Stimulated activated CD4-positive, alpha-beta T cell treated with anti-CD3 and anti-CD28 coated beads, Interleukin-2, amount 100 ng/mL, for 48 hours (primary cell): ENCODE measurements at places on chromosomes 2 and 18.

DNA sequence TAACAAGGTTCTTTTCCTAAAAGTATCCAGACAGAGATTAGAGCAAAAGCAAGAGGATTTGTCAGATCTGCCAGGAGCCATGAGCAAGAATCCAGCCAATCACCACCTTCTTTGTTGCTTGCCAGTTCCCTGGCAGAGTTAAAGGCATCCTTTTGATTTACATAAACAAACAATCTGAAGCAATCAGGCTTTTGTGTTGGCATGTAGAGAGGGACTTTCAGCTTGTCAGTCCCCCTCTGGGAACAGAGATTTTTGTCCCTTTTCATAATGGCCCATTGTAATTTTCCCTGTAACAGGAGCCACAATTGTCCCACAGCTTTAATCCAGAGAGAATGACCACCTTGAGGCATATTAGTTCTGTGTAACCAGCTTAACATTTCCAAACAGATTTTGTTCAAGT, at the start of gene ERMN:
TSS of gene ERMN (minus strand) at position 39 of the 400 bp plus-strand sequence. CDS start 182 bp downstream, outside the sequence.
- no peak for DNase-seq

GRCh38 chr2:99970292-99970868, 172.0 kb downstream of the AFF3 start:
- no peak for DNase-seq

DNA sequence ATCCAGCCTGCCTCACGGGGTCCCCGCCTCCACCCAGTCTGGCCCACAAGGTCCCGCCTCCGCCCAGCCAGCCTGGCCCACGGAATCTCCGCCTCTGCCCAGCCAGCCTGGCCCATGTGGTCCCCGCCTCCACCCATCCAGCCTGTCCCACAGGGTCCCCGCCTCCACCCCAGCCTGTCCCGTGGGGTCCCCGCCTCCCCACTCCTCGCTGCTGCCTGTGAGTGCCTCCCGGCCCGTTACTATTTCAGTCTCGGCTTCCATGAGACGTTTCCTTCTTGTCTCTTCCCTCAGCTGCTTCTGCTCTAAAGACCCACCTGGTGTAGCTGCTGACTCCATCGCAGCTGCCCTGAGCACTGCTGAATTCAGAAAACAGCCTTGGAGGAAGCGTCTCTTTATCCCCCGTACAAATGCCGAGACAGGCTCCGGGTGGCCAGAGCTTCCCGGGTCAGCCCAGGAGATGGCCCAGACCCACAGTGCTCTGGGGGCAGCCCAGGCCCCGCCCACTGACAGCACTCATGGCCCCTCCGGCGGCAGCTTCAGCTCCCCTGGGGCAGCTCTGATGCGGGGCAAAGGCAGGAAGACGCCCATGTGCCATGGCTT, 69.8 kb downstream of the NFATC1 start:
- no peak for DNase-seq

DNA sequence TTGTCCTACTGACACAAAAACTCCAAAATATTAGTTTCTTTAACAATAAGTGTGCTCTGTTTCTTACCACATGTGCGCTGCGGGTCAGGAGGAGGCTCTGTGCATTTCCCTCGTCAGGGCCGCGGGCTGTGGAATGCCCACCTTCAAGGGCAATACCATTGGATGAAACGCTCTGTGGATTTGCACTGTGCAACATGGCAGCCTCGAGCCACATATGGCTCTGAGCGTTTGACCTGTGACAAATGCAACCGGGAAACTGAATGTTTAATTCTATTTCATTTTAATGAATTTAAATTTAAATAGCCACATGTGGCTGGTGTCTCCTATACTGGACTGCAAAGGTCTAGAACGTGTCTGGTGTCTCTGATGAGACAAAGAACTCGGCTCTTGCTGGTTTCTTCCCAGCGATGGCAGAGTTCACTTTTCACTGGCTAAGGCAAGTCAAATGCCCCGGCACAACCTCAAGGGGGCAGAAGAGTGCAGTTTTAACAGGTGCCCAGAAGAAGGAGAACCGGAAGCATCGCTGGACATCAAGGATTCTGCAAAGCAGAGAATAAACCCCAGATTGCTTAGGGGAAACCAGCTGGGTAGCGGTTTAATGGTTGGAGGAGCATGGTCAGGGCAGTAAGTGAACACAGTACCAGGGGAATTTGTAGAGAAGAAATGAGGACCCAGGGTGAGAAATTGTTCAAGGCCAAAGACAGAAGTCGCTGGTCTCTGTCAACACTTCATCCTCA, 37.0 kb upstream of the TMEM18 start:
- DNase-seq, result peak; percentile 27

GRCh38 chr18:62751341-62751821, 36.0 kb downstream of the PHLPP1 start:
- DNase-seq, result no peak

GRCh38 chr18:32771871-32772580, 797 bp downstream of the KLHL14 start:
- DNase-seq, result no peak

- no peak for DNase-seq
These were observed 96.4 kb downstream of the LOXHD1 start for GRCh38 chr18:46560671-46561045.

- no peak for DNase-seq
These were observed 11.5 kb downstream of the GEN1 start for GRCh38 chr2:17765398-17765797.

- no peak for DNase-seq
These were observed 4.2 kb downstream of the C2orf81 start for GRCh38 chr2:74417197-74417596.

- no peak for DNase-seq
These were observed 1453.1 kb upstream of the SLC39A10 start for GRCh38 chr2:194203898-194204297.

GRCh38 chr2:3449086-3449485, 69.6 kb downstream of the TRAPPC12 start:
- no peak for DNase-seq

GRCh38 chr2:209471037-209471436, 47.2 kb downstream of the MAP2 start:
- no peak for DNase-seq

DNA sequence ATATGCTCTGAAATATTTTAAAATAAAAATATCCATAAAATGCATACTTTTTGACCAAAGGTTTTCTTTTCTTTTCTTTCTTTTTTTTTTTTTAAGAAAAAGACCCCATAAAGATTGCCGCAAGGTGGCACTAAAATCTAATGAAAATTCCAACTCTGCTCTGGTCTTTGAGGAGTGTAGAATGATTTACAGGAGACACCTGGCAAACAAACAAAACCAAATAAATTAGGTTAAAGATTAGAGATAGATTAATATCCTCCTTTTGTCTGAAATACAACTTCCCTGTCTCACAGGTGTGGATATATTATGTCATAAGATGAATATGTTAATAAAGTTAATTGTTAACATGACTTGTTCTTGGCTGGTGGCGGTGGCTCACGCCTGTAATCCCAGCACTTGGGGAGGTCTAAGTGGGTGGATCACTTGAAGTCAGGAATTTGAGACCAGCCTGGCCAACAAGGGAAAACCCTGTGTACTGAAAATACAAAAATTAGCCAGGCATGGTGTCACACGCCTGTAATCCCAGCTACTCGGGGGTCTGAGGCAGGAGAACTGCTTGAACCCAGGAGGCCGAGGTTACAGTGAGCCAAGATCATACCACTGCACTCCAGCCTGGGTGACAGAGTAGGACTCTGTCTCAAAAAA, 3.5 kb upstream of the RHOB start:
- DNase-seq, result no peak

DNA sequence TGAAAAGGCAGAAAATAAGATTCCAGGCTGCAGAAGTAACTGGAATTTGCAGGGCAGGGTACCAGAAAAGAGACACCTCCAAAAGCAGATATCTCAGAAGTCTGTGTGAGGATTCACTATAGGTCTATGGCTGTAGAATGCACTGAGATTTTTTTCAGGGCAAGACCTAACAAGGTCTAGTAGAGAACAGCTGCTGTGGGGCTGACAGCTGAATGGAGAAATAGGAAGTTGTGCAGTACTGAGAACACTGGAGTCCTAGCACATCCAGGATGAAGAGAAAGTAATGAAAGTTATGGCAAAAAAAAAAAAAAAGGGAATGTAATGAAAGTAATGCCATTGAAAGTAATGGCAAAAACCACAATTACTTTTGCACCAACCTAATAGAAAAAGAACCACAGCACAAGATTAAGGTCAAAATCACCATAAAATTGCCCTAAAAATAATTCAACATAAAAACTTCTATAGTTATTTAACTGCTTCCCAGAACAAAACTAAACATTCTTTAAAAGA, 57.3 kb downstream of the CPO start:
- DNase-seq, result no peak

DNA sequence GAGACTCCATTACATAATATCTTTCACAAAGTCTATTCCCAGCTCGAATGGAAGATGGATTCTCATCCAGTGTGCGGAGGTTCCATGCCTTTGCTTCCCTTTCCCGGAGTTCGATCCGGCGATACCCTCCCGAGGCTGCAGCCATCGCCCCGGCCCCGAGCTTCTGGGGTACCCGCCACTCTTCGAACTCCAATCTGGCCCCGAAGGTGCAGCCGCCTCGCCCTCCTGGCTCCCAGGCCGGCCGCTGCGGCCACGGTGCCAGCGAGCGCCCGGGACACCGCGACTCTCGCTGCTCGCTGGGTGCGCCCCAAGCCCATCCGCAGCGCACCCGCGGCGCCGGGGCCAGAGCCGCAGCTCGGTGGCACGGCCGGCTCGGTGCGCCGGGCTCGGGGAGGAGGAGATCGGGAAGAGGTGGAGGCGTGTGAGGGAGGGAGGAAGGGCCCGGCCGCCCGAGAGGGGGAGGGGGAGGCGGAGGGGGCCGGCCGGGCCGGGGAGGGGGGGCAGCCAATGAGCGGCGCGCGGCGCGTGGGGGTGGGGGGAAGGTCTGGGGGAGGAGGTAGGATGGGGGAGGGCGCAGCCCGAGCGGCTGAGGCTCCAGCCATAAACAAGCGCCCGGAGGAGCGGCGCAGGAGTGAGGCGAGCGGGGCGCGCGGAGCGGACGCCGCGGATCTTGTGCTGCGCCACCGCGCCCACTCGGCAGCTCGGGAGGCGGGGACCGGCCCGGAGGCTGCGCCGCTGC, at the start of gene CRIM1:
TSS of gene CRIM1 (plus strand) at position 628 of the 739 bp plus-strand sequence. CDS start 515 bp downstream, outside the sequence.
- peak; percentile 28 for DNase-seq

GRCh38 chr2:64873472-64873924, 115.7 kb upstream of the SLC1A4 start:
- peak; percentile 84 for DNase-seq

- DNase-seq, result no peak
These were observed 1269.2 kb downstream of the LRP1B start for GRCh38 chr2:140861666-140862065.

DNA sequence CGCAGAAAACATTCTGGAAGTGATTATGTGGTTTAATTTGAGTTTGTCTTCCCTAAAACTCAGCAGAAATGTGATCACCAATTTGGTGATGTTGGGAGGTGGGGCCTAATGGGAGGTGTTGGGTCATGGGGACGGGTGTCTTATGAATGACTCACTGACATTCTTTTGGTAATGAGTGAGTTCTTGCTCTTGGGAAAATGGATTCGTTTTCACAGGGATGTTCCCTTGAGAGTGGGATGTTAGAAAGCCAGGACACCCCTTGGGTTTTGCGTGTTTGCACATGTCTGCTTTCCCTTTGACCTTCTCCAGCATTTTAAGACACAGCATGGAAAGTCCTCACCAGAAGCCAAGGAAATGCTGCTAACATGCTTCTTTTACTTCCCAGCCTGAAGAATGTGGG, 321.5 kb upstream of the NT5C1B start:
- no peak for DNase-seq

DNA sequence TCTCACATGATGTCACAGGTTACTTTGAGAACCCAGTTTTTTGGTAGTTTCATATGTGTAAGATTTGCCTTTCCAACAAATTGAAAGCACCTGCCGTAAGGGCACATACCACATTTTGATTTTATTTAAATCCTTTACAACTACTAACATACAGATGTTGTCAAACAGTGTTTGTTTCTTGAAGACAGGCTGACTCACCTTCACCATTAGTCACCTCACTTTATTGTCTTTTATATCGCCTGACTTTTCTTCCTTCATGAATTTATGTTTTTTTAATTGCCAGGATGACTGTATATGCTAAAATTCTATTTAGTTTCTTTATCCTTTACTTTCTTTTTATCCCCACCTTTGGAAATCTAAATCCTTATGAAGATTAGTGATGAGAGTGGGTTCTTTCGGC, 886.7 kb downstream of the SUCLG1 start:
- DNase-seq, result no peak

DNA sequence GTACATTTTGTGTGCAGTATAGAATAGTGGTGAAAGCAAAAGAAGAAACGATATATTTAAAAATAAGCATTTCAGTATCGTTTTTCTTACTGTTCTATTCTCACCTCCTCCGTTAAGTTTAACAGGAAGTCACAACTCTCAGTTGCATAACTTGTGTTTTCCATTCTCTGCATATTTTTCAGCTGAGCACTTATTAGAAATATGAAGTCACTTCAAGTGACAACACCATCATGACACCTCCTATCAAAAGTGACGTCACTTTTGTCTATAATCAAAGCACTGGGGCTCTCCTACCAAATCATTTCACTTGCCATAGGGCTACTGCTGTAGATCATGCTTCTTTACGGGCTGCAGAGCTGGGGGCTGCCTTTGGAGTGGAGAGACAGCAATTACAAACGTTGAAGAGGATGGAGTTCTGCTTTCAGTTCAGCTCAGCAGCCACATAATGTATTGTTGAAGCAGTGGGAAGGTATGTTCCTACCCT, 36.3 kb downstream of the STAT4 start:
- no peak for DNase-seq

- no peak for DNase-seq
These were observed 170.1 kb downstream of the ASB1 start for GRCh38 chr2:238596571-238597551.

GRCh38 chr2:64606479-64607363, 47.0 kb downstream of the SERTAD2 start:
- peak; percentile 77 for DNase-seq

DNA sequence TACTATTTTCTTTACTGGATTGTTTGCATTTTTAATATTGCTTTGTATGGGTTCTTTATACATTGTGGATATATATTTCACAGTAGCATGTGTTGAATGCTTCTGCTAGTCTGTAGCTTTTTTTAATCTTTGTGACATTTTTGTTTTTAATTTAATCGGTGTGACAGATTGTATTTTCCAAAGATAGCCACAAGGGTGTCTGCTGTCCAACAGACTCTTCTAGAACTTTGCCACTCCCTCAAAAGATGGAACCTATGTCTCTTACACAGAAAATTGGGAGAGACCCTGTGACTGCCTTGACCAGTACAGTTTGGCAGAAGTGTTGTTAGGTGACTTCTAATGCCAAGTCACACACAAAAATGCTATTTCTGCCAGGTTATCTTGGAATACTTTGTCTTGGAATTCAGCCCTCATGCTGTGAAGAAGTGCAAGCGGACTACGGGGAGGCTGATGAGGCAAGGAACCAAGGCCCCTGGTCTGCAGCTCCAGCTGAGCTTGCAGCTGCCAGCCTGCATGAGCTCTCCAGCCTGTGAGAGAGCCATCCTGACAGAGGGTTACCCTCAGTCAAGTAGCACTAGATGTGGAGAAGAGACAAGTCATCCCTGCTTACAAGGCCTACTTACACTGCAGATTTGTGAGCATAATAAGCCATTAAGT, 110.8 kb downstream of the TDRD15 start:
- DNase-seq, result no peak

GRCh38 chr2:102717308-102718018, 44.4 kb upstream of the TMEM182 start:
- DNase-seq, result no peak

GRCh38 chr2:101806701-101807100, 109.2 kb downstream of the MAP4K4 start:
- no peak for DNase-seq

- no peak for DNase-seq
These were observed 278.3 kb downstream of the MYCN start for GRCh38 chr2:16218625-16219024.
